ENCODE measurements at places on chromosomes 13 and 19.
A peak's percentile ranks its signal among the peaks of the same experiment; 100 is the strongest.

DNA sequence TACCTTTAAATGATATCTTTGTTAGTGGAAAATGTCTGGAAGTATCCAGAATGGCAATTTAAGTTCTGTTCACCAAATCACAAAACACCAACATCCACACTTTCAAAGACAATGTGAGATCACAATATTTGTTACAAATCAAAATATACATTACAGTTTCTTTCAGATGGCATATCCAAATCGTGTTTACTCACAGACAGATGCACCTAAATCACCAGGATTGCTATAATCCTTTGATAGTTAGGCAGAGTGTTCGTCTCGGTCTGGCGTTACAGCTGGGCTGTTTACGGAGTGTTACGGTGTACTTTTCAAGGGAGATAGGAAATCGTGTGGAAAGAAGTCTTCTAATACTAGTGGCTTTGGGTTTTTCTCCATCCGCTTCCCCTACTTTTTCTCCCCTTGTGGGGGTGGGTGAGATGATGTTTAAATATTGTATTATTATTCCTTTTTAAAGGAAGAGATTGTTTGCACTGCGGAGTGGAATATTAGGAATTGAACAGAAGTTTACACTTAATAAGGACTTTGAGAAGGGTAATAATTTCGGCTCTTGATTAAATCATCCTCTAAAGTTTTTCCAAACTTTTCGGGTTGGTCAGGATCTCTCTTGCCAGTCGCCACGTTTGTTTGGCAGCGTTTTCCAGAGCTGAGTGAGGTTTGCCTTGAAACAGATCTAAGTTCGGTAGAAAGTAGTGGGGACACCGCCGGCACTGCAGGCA lies 1.8 kb downstream of the MAB21L1 start:
- no peak for DNase-seq

DNA sequence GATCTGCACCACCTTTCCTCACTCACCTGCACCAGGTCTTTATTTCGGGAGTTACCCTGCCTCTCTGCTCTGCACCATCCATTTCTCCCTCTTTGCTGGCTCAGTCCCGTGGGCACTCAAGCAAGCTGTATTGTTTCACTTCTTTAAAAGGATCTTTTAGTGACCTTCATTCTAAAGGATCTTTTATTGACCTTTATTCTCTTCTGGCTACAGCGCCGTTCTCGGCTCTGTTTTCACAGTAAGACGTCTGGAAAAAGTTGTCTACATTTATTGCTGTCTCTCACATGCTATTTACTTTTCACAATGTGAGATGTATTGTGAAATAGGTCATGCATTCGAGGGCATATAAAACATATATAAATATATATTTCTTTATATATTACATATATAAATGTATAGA lies 35.6 kb upstream of the ARGLU1 start:
- no peak for DNase-seq

GRCh38 chr19:37218592-37218935 lies 550 bp downstream of the ZNF383 start:
- DNase-seq, result no peak

- DNase-seq, result no peak
Observed at GRCh38 chr13:39490136-39490535, 112.9 kb downstream of the LHFPL6 start.

DNA sequence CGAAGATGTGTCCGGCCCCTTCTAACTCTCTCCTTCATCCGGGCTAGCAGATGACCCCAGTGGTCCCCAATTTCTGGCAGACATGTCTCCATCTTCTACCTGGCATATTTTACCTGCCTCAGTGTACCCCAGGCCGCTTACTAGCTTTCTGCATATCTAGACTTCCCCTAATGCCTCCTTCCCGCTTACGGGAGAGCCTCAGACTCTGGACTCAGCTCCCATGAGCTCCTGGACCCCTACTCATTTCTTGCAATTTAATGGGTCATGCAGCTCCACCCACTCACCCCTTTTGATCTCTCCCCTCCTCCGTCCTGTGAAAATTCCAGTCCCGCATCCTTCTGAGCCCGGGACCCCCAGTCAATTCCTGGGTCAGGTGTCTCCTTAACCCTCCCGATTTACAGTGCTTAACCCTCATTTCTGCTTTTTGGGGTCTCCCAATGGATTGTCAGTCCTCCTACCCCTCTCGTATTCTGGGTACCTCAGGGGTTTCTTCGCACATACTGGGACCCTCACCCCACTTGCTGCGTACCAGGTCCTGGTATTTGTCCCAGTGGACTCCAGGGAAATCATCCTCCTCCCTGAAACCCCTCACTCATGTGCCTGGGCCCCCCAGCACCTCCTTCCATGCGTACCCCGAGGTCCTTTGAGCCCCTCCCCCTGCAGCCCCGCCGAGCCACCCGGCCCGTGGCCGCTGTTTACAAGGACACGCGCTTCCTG lies 500 bp upstream of the JUNB start:
- no peak for DNase-seq

DNA sequence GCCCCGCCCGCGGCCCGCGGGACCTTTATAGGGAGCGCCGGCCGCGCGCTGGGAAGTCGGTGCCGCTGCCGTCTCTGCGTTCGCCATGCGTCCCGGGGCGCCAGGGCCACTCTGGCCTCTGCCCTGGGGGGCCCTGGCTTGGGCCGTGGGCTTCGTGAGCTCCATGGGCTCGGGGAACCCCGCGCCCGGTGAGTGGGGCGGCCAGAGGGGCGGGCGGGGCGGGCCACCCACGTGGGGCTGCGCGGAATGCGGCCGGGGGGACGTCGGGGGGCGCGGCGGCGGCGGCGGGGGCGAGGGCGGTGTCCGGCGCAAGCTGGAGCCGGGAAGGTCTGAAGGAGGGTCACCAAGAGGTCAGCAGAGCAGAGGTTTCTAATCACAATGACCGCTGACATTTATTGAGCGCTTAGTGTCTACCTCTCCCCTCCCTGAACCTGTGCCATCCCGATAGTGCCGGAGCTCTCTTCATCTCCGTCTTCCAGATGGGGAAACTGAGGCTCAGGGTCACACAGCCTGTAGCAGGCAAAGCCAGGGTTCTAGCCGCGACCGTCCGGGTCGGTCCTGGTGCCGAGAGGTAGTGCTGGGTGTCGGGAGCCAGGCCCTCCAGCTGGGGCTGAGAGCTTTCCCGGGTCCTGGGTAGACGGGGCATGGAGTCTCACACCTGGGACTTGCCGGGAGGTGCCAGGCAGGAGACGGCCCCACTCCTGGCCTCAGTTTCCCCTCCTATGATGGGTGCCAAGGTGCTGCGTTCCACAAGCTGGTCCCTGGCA lies at the start of gene FSTL3:
TSS of gene FSTL3 (plus strand) at position 54 of the 767 bp plus-strand sequence. CDS start at position 86, 32 bp downstream.
- DNase-seq, result no peak

GRCh38 chr13:73913751-73914518 lies 220.3 kb downstream of the KLF12 start:
- no peak for DNase-seq

GRCh38 chr19:54677217-54677616 lies 14.4 kb downstream of the LILRB4 start:
- DNase-seq, result no peak

DNA sequence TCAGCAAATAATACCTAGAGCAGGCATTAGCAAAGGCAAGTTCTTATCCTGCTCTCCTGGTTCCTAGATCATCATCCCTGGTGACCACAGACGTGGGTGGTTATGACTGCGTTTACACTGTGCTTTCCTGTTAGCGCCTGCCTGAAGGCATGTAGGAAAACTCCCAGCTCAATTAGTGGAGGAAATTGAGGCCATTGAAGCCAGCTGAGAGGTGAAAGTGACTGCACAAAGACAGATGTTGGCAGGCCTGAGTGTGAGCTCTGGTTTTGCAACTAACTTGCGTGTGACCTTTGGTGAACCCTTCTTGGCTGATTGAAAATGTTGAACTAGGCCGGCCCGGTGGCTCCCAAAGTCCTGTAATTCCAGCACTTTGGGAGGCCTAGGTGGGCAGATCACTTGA lies 17.5 kb upstream of the NWD1 start:
- DNase-seq, result no peak

DNA sequence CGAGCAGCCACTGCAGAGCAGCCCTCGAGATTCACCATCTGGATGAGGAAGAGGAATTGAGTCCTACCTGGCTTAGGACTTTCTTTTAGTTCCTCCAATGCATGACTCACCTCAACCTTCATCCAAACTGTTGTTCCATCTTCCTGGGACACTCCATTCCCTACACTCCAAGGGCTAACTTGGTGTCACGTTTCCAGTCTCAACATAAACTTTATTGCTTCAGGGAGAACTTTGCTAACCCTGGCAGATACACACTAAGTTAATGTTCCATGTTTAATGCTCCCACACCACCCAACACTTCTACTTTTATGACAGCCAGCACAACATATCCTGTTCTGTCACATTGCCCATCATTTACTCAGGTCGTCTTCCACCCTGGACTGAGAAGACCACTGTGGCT lies 164.4 kb downstream of the RBM26 start:
- no peak for DNase-seq

DNA sequence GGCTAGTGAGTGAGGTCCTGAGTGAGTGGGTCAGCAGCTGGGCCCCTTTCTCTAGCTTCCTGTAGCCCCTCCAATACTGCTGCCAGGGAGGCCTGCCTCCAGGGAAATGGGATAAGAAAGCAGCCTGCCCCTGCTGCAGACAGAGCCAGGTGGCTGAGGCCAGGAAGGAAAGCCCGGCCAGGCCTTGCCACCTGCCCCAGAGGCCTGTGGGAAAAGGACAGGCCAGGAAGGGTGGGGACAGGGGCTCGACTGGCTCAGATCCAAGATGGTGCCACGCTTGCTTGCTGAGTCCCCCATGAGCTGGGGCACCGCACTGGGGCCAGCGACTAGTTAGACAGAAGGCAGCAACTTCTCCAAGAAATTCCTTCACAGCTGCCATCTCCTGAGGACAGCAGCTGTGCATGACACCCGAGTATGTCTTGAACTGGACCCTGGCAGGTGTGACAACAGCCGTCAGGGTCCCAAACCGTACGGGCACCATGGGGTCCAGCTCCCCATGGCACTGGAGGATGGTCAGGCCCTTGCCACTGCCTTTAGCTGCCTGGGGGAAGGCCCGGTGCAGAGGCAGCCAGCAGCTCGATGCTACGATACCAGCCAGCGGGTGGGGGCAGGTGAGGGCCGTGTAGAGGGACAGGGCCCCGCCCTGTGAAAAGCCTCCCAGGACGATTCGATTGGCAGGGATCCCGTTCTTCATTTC lies 5.1 kb upstream of the PRR36 start:
- DNase-seq, result no peak

- no peak for DNase-seq
Observed at GRCh38 chr19:7373862-7374261, 25.1 kb downstream of the ARHGEF18 start.

DNA sequence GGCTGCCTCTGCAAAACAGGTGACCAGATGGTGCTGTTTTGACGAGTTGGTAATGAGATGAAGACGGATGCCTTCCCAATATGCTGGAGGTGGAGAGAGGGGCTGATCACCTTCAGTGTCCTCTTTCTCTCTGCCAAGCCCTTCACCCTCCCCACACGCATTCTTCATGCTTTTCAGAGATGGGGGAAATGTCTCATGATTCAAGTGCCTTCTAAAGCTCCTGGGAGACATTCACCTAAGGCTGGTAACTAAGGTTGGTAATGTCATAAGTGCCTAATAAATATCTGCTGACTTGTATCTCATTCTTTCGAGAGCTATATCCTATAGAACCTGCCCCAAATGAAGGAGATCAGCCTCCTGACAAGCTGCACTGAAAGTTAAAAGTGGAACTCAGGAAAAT lies 86.2 kb upstream of the MBNL2 start:
- no peak for DNase-seq

DNA sequence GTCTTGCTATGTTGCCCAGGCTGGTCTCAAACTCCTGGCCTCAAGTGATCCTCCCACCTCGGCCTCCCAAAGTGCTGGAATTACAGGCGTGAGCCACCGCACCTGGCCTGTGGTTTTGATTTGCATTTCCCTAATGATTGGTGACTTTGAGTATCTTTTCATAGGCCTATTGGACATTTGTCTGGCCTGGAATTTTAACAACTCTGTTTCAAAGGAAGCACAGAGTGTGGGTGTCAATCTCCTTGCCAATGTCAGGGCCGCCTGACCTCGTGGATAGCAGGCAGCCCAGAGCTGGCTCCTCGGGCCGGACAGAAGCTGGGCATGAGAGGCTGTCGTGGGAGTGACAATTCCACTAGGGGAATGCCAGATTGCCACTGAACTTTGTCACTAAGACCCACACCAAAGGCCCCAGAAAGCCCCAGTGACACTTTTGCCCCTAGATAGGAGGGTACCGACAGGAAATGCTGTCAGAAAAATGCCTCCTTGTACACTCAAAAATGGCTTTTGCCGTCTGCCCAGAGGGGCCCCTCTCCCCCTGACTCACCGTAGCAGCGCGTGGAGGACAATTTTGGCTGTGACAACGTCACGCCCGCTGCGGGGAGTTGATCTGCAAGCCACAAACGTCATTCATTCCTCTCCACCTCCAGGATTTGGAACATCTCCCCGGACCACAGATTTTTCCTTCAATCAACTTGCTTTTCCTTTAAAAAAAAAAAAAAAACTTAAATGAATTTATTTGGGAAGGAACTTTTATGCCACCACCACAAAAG lies 11.7 kb upstream of the ADGRE5 start:
- peak; percentile 93 for DNase-seq

DNA sequence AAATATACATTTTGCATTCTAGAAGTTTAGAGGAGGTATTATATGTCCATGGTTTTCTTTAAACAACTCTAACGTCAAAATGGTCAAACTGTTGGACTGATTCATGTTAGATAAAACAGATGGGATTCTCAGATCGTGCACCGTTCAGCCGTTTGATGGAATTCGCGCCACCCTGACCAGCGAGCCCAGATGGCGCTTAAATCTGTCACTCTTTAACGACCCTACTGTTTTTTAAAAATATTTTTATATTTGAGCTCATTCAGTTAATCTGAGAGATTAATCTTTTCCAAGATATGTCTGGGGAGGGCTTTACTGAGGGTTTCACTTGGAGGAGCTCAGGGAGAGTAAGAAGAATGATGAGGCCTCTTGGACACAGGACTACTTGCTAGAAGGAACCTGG lies 164.4 kb downstream of the TM9SF2 start:
- no peak for DNase-seq
